ENCODE measurements at places on chromosomes 1 and 21. TPM values are rescaled to one million over a fixed set of nuclear protein-coding genes. Genes with fewer than 3 reads are reported as not detected.

DMBX1 gene
- polyA plus RNA-seq = not detected

- no peak overlapping the region for H3K27ac ChIP-seq
- no peak overlapping the region for H3K4me3 ChIP-seq
Measured at GRCh38 chr1:227572752-227573151, 9.4 kb downstream of the ZNF678 start.

UBL4B gene
- polyA plus RNA-seq = not detected

GRCh38 chr1:40649592-40649930, 15.9 kb downstream of the RIMS3 start:
- no peaks in the 10 kb centered on the region for H3K36me3 ChIP-seq
- no peak overlapping the region for H3K4me3 ChIP-seq
- H3K4me1 ChIP-seq = no peaks in the 10 kb centered on the region
- no peak overlapping the region for H3K27ac ChIP-seq
- H3K27me3 ChIP-seq = no peaks in the 10 kb centered on the region

PYHIN1 gene
- not detected for polyA plus RNA-seq

GRCh38 chr21:17560377-17561025, 47.7 kb downstream of the CXADR start:
- H3K27me3 ChIP-seq = no peaks in the 10 kb centered on the region
- no peak overlapping the region for H3K27ac ChIP-seq
- peaks cover 3% of the 10 kb centered on the region for H3K4me1 ChIP-seq
- DNase-seq = no peak
- no peaks in the 10 kb centered on the region for H3K36me3 ChIP-seq

- DNase-seq = no peak
- no peaks in the 10 kb centered on the region for H3K36me3 ChIP-seq
- no peak overlapping the region for H3K27ac ChIP-seq
Measured at GRCh38 chr1:110425612-110426152, 18.2 kb upstream of the LAMTOR5 start.

DNA sequence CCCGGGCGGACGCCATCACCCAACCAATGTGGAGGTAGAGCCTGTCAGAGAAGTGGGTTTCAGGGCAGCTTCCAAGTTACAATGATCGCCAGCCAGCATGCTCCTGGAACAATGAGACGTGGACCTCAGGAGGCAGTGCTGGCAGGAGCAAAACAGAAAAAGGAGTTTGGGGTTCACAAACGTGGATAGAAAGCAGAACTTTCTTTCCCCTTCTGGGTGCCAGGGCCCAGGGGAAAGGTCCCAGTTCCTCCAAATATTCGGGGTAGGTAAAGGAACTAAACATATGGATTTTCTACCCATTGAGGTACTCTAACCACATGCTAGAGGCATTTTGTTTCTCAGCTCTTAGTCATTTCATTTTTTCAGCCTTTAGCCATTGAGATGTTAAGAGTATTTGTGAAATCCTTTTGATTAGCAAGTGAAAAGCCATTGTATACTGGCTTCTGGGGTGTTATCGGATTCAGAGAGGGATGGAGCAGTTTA, 488.4 kb upstream of the ADGRL2 start:
- DNase-seq = no peak
- H3K4me3 ChIP-seq = no peak overlapping the region
- H3K4me1 ChIP-seq = peaks cover 8% of the 10 kb centered on the region

DNA sequence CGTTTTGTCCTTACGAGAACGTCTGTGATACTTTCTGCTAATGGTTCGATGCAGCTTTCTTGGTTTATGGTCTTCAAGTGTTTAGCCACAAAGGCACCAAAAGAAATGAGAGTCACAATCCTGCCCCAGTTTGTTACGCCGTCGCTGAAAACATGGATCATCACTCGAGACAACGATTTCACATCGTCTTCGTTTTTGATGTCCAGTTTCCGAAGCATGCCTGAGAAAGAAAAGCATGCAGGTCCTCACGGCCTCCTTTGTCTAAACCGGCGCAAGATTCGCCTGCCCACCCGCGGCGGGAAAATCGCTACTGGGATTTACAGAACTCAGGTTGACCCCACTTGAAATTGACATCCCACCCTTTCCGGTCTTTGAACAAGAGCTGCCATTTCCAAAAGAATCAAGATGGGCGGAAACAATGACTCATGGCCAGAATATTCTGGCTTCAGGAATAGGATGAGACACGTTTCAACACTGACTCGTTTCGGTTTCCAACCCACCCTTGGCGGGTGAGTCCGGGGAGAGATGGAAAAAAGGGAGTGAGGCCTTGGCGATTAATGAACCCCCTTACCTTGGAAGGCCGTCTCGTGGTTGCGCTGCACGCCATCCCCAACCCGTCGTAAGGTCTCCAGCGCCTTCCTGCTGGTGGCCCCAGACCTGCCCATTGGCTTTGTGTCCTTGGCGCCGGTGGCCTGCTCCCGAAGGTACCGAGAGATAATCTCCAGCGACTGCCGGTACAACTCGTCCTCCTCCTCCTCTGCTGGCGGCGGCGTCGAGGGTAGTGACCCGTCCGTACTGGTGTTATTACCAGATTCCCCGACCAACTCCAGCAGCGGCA, 919 bp downstream of the MCL1 start:
- no peaks in the 10 kb centered on the region for H3K27me3 ChIP-seq
- peak overlapping the region; percentile 97 for H3K27ac ChIP-seq
- H3K4me3 ChIP-seq = peak overlapping the region; percentile 95
- peaks cover 28% of the 10 kb centered on the region for H3K4me1 ChIP-seq

DNA sequence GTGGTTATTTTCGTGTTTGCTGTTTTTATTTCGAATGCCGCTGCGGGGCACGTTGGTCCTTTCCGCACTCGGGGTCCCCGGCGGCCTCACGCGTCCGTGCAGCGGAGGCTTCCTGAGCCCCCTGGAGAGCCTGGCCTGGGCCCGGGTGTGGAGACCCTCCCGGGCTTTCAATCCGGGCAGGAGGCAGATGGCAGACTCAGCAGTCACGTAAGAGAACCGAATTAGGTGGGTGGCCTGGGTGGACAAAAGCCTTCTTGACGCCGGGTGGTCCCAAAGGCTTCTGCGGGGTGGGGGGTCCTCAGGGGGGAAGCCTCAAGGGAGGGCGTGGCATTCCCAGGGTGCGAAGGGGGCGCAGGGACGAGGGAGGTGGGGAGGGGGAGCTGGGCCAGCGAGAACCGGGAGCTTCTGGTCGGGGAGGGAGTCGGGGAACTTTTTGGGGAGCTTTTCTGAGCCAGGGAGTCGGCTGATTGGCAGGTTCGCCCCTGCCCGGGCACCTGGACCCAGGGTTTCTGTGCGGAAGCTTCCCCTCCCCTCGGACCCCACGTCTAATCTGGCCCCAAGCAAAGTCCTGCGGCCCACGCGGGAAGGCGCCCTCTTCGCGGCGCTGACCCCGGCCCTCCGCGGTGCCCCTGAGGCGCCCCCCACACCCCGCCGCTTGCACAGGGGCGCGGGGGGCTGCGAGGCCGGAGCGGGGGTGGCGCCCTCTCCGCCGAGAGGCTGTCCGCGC, 1.3 kb upstream of the HES4 start:
- no peaks in the 10 kb centered on the region for H3K4me1 ChIP-seq
- peaks cover 12% of the 10 kb centered on the region for H3K27me3 ChIP-seq
- peak overlapping the region; percentile 27 for H3K4me3 ChIP-seq

DNA sequence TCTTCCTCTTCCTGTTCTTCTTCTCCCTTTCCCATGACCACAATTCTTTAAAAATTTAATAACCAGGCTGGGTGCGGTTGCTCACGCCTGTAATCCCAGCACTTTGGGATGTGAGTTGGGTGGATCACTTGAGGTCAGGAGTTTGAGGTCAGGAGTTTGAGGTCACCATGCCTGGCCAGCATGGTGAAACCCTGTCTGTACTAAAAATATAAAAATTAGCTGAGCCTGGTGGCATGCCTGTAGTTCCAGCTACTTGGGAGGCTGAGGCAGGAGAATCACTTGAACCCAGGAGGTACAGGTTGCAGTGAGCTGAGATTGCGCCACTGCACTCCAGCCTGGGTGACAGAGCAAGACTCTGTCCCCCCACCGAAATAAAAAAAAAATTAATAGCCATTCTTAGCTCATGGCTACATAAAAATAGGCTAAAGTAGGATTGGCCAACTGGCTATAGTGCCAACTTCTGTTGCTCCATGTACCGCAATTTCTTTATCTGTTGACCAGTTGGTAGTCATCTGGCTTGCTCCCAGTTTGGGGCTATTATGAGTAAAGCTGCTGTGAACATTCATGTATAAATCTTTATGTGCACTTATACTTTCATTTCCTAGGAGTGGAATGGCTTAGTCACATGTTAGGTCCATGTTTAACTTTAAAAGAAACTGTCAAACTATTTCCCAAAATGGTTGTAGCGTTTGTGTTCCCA, 136.3 kb downstream of the PEX14 start:
- no peak overlapping the region for H3K27ac ChIP-seq
- H3K36me3 ChIP-seq = no peaks in the 10 kb centered on the region
- no peaks in the 10 kb centered on the region for H3K27me3 ChIP-seq
- no peak for DNase-seq

- peaks cover 57% of the 10 kb centered on the region for H3K27me3 ChIP-seq
- DNase-seq = no peak
- H3K4me3 ChIP-seq = no peak overlapping the region
- no peak overlapping the region for H3K27ac ChIP-seq
- no peaks in the 10 kb centered on the region for H3K4me1 ChIP-seq
- H3K36me3 ChIP-seq = no peaks in the 10 kb centered on the region
Measured at GRCh38 chr1:118973531-118974137, 14.5 kb downstream of the TBX15 start.

PAQR7 gene
- 7.0 TPM for polyA plus RNA-seq

GSTM5 gene
- not detected for polyA plus RNA-seq

TSPEAR gene
- polyA plus RNA-seq = 0.03 TPM

GRCh38 chr1:109927911-109928321, 17.3 kb downstream of the CSF1 start:
- H3K27ac ChIP-seq = peak overlapping the region; percentile 65
- H3K4me1 ChIP-seq = no peaks in the 10 kb centered on the region
- no peaks in the 10 kb centered on the region for H3K27me3 ChIP-seq
- H3K4me3 ChIP-seq = no peak overlapping the region
- no peak for DNase-seq

SSU72 gene
- polyA plus RNA-seq = 104 TPM

DNA sequence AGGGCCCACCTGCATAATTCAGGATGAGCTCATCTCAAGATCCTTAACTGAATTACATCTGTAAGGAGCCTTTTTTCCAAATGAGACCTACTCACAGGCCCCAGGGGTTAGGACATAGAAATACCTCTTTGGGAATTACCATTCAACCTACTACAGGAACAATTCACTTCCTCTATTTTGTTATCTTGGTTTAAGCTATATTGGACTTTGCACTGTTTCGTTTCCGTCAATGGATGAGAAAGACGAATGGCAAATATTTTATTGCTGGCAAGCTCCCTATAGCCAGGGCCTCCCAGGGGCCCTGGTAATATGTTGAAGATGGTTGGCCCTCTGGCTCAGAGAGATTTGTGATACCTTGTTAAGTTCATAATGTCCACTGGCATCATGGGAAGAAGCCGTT, 384.2 kb upstream of the DUSP10 start:
- H3K27me3 ChIP-seq = no peaks in the 10 kb centered on the region
- no peak overlapping the region for H3K4me3 ChIP-seq
- no peak for DNase-seq
- H3K36me3 ChIP-seq = no peaks in the 10 kb centered on the region
- no peak overlapping the region for H3K27ac ChIP-seq
